ENCODE measurements at places on chromosomes 2 and 18.
A peak's percentile ranks its signal among the peaks of the same experiment; 100 is the strongest.

DNA sequence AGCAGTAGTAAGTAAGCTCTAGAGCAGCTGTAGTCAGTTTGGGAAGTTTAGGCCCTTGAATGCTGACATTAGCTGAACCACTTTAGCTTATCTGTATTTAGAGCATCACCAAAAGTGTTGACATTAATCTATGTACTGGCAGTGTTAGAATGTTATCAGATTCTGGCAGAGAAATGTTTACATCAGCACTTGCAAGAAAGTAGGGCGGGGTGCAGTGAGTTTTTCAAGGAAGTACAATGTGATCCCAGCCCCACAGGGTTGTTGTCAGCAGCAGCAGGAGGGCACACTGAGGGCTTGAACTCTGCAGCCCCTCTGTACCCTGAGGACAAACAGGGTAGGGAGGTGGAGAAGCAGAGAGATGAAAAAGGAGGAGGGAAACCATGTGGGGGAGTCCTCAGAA lies 35.5 kb upstream of the RMP24 start:
- H3K27me3 ChIP-seq, result no peaks in the 10 kb centered on the region
- no peak overlapping the region for H3K27ac ChIP-seq
- no peak for DNase-seq
- no peak overlapping the region for H3K4me3 ChIP-seq
- H3K4me1 ChIP-seq, result no peaks in the 10 kb centered on the region

GRCh38 chr2:220662431-220662830 lies 909.7 kb downstream of the EPHA4 start:
- no peak overlapping the region for H3K4me3 ChIP-seq
- H3K27me3 ChIP-seq, result no peaks in the 10 kb centered on the region
- no peak overlapping the region for H3K27ac ChIP-seq
- DNase-seq, result no peak
- no peaks in the 10 kb centered on the region for H3K36me3 ChIP-seq
- H3K4me1 ChIP-seq, result no peaks in the 10 kb centered on the region

DNA sequence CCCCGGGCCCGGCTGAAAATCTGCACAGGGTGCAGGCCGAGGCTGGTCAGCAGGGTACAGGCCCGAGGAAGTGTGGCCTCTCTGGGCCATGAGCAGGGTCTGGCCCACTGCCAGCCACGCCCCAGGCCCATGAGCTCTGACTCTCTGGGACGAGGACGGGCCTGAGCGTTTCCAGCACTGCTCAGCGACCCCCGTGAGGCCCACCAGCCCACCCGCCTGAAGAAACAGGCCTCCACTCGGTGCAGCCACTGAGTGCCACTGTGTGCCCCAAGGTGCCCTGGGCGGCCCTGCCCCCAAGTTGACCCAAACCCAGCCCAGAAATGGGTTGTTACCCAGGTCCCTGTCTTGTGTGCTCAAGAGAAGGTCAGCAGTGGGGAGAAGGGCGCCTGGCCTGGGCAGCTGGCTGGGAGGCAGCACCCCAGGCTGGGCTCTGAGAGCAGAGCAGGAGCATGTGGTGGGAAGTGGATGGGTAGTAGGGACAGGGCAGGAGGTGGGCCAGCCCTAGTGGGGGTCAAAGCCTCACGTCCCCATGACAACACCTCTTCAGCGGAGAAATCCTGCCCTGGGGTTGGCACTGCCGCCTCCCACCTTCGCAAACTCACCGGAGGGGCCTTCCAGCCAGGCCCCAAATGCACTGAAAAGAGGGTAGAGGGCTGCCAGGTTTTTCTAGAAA lies 2.1 kb upstream of the SNED1 start:
- DNase-seq, result peak; percentile 50
- H3K36me3 ChIP-seq, result peaks cover 11% of the 10 kb centered on the region
- peak overlapping the region; percentile 38 for H3K27ac ChIP-seq
- H3K27me3 ChIP-seq, result no peaks in the 10 kb centered on the region
- H3K4me1 ChIP-seq, result peaks cover 40% of the 10 kb centered on the region
- H3K4me3 ChIP-seq, result no peak overlapping the region

DNA sequence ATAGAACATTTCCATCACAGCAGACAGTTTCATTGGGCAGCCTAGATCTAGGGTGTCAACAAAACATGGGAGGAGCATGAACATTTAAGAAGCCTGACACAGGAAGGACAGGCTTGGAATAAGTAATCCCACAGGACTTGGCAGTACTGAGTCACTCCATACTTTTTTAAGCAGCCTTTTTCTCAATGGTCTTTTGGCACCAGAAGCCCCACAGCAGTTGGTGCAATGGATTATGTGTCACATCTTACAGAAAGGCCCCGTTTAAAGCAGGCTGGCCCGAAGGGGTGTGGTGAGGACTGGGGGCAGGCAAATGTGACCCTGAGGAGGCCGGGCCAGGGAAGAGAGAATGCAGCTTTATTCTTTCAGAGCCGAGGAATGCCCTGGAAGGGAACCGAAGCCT lies 26.6 kb downstream of the SPTBN1 start:
- H3K4me1 ChIP-seq, result peaks cover 29% of the 10 kb centered on the region
- H3K36me3 ChIP-seq, result peaks cover 15% of the 10 kb centered on the region
- H3K27ac ChIP-seq, result peak overlapping the region; percentile 79
- peak; percentile 98 for DNase-seq
- no peaks in the 10 kb centered on the region for H3K27me3 ChIP-seq

GRCh38 chr2:73156539-73157124 lies 43.9 kb upstream of the RAB11FIP5 start:
- no peak overlapping the region for H3K27ac ChIP-seq
- no peaks in the 10 kb centered on the region for H3K4me1 ChIP-seq
- H3K27me3 ChIP-seq, result peaks cover 16% of the 10 kb centered on the region
- H3K4me3 ChIP-seq, result no peak overlapping the region
- DNase-seq, result peak; percentile 62

- H3K27me3 ChIP-seq, result no peaks in the 10 kb centered on the region
- no peak overlapping the region for H3K27ac ChIP-seq
- no peaks in the 10 kb centered on the region for H3K36me3 ChIP-seq
- H3K4me1 ChIP-seq, result no peaks in the 10 kb centered on the region
- DNase-seq, result no peak
Observed at GRCh38 chr18:79356435-79356834, 39.3 kb upstream of the NFATC1 start.

DNA sequence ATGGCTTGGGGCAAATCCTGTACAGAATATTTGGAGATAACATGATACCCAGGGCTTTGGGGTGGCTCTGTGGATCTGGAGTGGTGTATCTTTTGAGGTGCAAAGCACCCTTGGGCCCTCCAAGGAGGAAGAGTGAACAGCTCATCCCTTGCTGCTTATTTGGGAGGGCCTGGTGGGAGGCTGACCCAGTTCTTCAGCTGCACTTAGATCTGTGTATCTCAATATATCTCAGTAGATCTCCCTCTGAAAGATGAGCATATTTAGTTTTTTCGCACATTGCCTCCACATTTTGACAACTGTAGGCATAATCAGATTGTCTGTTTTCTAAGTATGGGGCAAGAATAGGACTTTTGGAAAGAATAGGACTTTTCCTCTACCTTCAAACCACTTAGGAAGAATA lies 2.8 kb downstream of the TRIM54 start:
- H3K27ac ChIP-seq, result no peak overlapping the region
- peaks cover 21% of the 10 kb centered on the region for H3K27me3 ChIP-seq
- DNase-seq, result no peak
- H3K4me3 ChIP-seq, result no peak overlapping the region
- no peaks in the 10 kb centered on the region for H3K36me3 ChIP-seq
- peaks cover 20% of the 10 kb centered on the region for H3K4me1 ChIP-seq

- H3K4me1 ChIP-seq, result peaks cover under 1% of the 10 kb centered on the region
- no peaks in the 10 kb centered on the region for H3K36me3 ChIP-seq
- H3K27ac ChIP-seq, result no peak overlapping the region
- no peak overlapping the region for H3K4me3 ChIP-seq
Observed at GRCh38 chr2:11525762-11526161, 8.1 kb upstream of the GREB1 start.

DNA sequence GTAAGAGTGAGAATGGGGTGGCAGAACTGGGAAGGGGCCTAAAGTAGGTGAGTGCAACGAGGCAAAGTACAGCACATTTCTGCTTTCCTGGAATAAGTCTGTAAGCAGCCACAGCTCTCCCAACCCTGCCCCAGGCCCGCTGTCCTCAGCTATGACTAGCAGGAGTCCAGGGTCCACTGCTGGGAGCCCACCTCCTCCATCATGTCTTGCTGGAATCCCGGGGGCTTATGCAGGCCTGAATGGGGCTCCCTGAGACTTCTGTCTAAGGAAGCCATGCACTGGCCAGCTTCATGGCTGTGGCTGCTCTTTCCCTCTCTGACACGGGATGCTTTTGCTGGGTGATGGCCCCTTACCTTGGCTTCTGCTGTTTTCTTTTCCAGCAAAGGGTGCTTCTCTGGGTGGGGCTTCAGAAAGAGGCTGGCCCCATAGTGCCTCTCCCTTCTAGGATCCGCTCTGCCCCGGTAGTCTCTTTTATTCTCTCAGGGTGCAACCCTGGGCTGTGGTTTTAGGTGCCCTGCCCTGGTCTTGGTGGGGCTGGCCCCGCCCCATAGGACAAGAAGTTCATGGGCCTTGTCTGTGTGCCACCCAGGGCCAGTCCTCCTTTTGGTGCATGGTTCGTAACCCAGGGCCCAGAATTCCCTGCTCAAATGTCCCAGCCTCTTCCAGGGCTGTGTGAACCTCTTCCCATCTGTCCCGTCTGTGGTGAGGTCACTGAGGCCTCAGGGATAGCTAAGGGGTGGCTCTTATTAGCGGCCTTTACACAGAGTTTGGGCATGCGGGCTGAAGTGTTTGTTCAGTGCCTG lies 33.8 kb upstream of the POLE4 start:
- no peak overlapping the region for H3K4me3 ChIP-seq
- H3K27me3 ChIP-seq, result no peaks in the 10 kb centered on the region
- no peaks in the 10 kb centered on the region for H3K4me1 ChIP-seq
- no peak for DNase-seq

GRCh38 chr2:84631985-84632384 lies 115.7 kb downstream of the DNAH6 start:
- no peaks in the 10 kb centered on the region for H3K36me3 ChIP-seq
- H3K4me3 ChIP-seq, result no peak overlapping the region
- DNase-seq, result no peak
- no peaks in the 10 kb centered on the region for H3K27me3 ChIP-seq
- H3K27ac ChIP-seq, result no peak overlapping the region

GRCh38 chr2:215104226-215104625 lies 34.2 kb downstream of the ABCA12 start:
- no peaks in the 10 kb centered on the region for H3K27me3 ChIP-seq
- no peaks in the 10 kb centered on the region for H3K36me3 ChIP-seq
- no peak overlapping the region for H3K4me3 ChIP-seq
- no peaks in the 10 kb centered on the region for H3K4me1 ChIP-seq
- no peak for DNase-seq
- H3K27ac ChIP-seq, result no peak overlapping the region

GRCh38 chr2:198054299-198054698 lies 249.9 kb downstream of the PLCL1 start:
- peak; percentile 17 for DNase-seq
- no peaks in the 10 kb centered on the region for H3K27me3 ChIP-seq
- no peak overlapping the region for H3K4me3 ChIP-seq

- H3K36me3 ChIP-seq, result no peaks in the 10 kb centered on the region
- H3K4me1 ChIP-seq, result peaks cover 5% of the 10 kb centered on the region
- DNase-seq, result no peak
- no peak overlapping the region for H3K27ac ChIP-seq
- no peaks in the 10 kb centered on the region for H3K27me3 ChIP-seq
Observed at GRCh38 chr2:215787565-215788178, 225.7 kb downstream of the MREG start.

DNA sequence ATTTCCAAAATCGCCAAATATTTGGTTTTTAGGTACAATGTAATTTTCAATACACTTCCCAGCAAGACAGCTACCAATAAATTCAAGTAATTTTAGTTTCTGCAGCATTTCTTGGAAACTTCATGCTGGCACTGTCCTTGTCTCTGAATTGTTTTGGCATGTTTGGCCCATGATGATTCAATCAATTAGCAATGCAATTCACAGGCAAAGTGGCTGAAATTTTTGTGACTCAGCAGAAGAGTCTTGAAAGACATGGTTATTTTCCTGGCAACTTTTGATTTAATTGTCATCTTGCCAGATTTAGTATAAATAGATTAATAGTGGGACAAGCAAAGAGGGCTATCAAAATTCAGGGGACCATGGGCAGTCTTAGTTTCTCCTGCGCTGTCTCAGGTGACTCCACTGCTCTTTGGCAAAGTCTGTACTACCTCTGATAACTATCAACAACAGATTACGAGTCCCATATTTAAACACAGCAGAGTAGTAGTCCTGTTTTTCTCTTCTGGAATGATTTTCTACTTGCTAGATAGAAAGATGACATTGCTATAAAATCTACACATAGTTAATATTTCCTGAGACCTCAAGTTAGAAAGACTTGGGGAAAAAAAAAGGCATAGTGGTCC lies 88.9 kb upstream of the CYP26B1 start:
- H3K27ac ChIP-seq, result no peak overlapping the region
- H3K4me3 ChIP-seq, result no peak overlapping the region
- no peaks in the 10 kb centered on the region for H3K4me1 ChIP-seq
- no peaks in the 10 kb centered on the region for H3K27me3 ChIP-seq

GRCh38 chr2:47300609-47301276 lies 102.2 kb upstream of the MSH2 start:
- peaks cover 8% of the 10 kb centered on the region for H3K27me3 ChIP-seq
- no peak for DNase-seq
- H3K4me1 ChIP-seq, result no peaks in the 10 kb centered on the region
- no peak overlapping the region for H3K4me3 ChIP-seq
- H3K36me3 ChIP-seq, result no peaks in the 10 kb centered on the region

DNA sequence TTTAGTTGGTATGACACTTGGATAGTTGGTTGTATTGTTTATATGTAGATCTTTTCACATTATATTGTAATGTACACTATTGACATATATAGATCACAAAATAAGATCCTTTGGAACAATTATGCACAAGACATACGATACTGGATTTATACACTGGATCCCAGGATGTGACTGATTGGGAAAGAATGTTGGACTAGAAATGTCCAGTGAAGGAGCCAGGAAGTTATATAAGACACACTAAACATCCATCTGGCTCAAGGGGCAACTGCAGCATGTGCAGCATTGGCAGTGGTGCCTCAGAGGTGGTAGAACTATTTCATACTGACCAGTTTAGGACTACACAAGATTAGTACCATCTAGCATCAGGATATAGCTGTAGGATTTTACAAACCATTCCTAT lies 104.9 kb downstream of the TRABD2A start:
- DNase-seq, result no peak
- no peak overlapping the region for H3K27ac ChIP-seq
- H3K4me1 ChIP-seq, result no peaks in the 10 kb centered on the region
- H3K27me3 ChIP-seq, result no peaks in the 10 kb centered on the region

DNA sequence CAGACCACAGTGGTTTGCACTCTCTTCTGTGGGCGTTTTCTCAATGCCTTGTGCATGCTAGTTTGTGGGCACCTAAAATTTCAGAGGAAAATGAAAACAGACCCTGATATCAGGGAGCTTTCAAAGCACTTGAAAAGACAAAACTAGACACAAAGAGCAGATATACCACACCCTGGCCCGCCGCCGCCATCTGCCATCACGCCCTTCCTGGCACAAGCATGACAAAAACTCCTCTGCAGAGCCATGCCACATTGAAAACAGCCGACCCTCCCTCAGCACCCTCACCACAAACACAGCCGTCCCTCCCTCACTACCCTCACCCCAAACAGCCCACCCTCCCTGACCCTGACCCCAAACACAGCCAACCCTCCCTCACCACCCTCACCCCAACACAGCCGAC lies 84.8 kb upstream of the RAB6C start:
- H3K27ac ChIP-seq, result no peak overlapping the region
- no peak for DNase-seq
- H3K4me3 ChIP-seq, result no peak overlapping the region

Data from SJCRH30 (cell line).